ENCODE measurements at places on chromosomes 6 and 20.

DNA sequence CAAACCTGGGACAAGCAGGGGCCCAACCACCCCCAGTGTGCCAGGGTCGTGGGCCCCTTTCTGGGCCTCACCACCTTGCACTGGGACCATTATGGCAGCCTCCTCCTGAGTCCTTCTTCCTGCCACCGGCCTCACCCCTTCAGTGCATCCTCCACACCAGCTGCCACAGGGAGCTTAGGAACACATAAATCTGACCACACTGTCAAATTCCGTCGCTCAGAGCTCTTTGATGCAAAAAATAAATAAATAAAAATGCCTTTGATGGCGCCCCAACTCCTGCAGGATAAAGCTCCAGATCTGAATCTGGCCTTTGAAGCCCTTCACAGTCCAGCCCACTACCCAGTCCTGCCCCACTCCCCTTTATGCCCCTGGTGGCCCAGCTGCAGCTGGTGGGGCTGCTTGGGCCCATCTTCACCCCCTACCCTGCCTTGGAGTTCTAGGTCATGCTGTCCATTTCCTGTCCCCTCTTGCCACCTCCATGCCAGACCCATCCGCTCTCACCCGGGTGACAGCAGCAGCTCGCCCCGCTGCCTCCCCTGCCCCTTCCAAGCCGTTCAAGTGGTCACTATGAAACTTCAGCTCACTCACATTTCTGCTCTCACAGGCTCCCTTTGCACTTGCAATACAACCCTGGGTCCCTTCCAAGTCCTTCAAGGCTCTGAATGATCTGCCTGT, 16.0 kb downstream of the MYH7B start:
- DNase-seq = no peak

- no peak for DNase-seq
Measured at GRCh38 chr6:149340200-149340599, 22.7 kb downstream of the TAB2 start.

DNA sequence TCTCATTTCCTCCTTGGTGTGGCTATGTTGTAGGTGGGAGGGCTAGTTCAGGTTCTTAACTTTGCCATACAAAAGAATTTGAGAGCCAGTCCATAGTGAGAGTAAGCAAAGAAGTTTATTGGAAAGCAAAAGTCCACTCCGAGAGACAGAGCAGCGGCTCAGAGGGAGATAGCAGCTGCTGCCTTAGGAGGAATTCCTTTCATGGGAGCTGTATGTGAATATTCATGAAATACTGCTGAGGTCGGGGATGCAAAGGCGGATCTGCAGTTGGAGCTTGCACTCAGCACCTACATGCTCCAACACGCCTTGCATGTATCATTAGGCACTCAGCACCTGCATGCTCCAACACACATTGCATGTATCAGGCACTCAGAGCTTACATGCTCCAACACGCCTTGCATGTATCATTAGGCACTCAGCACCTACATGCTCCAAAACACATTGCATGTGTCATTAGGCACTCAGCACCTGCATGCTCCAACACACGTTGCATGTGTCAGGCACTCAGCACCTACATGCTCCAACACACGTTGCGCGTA, 54.9 kb downstream of the CDH4 start:
- DNase-seq = no peak

DNA sequence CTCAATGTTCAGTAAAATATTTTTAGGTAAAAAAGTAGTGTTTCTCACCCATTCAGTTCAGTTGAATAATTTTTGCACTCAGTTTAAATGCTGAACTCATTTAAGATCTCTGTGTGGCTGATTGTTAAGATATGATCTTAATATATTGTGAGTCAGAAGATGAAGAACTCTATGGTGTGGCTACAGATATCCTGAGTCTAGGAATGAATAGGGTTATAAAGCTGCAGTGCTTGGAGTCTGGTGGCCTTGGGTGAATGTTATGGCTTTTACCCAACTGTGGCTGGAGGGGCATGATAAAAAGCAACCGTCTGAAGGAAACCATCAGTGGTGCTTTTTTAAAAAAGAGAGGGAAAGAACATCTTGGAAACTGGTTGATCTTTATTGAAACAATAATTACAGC, 65.9 kb downstream of the CCN2 start:
- no peak for DNase-seq

DNA sequence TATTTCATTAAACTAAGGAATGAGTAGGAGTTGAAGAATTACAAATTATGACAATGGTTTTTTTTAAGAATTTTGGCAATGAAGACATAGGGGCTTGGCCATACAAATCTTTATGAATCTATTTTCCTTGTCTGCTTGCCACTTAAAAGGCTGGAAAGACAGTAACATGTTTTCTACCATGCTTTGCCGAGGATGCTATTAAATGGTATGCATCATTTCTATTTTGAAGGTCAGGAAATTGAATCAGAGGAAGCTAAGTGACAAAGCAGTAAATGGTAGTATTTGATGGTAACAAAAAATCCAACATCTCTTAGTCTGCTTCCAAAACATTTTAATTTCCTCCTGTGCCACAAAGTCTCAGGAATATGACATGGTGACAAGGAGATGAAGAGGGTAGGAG, 287.2 kb downstream of the RFPL4B start:
- no peak for DNase-seq

GRCh38 chr20:63246490-63247288, 7.6 kb downstream of the NKAIN4 start:
- no peak for DNase-seq

GRCh38 chr20:32507998-32508774, 76.9 kb downstream of the NOL4L start:
- no peak for DNase-seq

DNA sequence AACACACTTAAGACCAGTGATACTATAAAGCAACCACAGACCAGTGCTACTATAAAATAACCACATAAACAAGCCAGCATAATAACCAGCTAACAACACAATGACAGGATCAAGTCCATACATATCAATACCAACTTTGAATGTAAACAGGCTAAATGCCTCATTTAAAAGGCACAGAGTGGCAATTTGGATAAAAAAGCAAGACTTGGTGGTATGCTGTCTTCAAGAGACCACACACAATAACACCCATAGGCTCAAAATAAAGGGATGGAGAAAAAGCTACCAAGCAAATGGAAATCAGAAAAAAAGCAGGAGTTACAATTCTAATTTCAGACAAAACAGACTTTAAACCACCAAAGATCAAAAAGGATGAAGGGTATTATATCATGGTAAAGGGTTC, 19.8 kb upstream of the ELOVL4 start:
- DNase-seq = no peak

- no peak for DNase-seq
Measured at GRCh38 chr20:61583356-61583755, 331.3 kb downstream of the CDH4 start.

GRCh38 chr6:3727036-3727435, 24.5 kb downstream of the PXDC1 start:
- no peak for DNase-seq

DNA sequence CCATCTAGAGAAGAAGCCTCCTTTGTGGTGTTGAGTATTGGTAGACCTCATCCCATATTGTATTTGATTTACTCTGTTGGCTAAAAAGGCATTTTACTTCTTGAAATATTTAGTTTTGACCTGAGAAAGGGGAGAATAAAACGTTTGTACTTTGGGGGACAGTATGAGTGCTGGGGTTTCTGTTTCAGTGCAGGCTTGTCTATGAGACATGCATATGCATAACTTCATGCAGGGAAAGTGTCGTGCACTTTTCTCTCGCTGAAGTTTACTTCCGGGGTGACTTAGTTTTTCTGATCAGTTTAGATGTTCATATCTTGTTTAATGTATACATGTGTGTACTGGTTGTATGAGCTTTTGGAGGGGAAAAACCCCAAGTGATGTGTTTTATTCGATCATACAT, 59.5 kb downstream of the UTRN start:
- peak; percentile 24 for DNase-seq

GRCh38 chr6:166446567-166447065, 63.9 kb upstream of the MPC1 start:
- DNase-seq = no peak

DNA sequence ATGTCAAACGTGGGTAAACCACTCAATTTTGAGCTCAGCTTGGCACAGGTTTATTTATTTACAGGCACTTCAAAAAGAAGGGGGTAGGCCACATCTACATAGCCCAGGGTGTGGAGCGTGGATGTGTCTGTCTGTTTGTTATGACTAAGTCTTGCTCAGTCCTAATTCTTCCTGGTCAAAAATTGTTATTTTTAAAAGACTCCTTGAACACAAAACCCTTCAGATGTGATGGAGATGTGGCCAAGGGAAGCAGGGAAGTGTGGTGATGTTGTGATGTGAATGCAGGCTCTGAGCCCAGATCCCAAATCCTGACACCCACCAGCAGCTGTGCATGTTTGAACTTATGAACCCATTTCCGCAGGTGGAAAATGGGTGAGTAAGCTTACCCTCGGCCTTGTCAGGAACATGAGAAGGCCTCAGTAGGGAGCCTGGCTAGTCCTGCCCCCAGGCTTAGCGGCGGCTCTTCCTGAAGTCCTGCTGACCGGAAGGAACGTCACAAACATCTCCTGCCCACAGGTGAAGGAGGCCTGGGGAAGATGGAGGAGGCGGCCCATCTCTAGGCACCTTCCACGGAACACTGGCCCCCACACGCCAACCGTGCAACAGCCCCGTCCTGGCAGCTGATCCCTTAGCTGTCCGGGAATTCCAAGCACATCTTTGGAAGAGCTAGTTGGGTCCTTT, 119.7 kb downstream of the MYLK4 start:
- no peak for DNase-seq

- DNase-seq = no peak
Measured at GRCh38 chr20:18904624-18905023, 91.0 kb downstream of the SCP2D1 start.

GRCh38 chr20:39879296-39879695, 809.7 kb downstream of the MAFB start:
- DNase-seq = no peak

- DNase-seq = no peak
Measured at GRCh38 chr6:81789291-81789690, 36.8 kb upstream of the TENT5A start.

- DNase-seq = no peak
Measured at GRCh38 chr6:74689601-74690000, 516.3 kb downstream of the COL12A1 start.

DNA sequence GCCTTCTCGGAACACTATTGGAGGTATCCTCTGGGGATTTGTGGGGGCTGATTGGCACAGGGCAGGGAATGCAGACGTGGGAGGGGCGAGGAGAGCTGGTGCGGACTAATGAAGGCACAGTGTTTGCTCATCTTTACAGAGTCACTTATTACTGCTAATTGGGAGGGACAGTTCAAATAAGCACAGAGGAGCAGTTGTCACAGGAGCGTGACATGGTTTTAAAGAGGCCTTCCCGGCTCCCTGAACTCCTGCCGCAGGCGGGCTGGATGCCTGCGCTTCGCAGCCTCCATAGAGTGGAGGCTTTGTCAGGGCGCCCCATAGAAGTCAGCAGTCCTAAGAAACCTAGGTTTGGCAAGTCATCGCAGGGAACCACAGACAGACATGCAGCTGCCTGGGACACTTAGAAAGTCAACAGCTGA, 149.6 kb downstream of the LINC00237 start:
- no peak for DNase-seq

GRCh38 chr6:47242483-47243386, 67.0 kb downstream of the TNFRSF21 start:
- peak; percentile 9 for DNase-seq

GRCh38 chr6:167855825-167856425, 29.2 kb downstream of the AFDN start:
- no peak for DNase-seq

GRCh38 chr6:15490242-15491100, 172.4 kb downstream of the DTNBP1 start:
- DNase-seq = no peak

DNA sequence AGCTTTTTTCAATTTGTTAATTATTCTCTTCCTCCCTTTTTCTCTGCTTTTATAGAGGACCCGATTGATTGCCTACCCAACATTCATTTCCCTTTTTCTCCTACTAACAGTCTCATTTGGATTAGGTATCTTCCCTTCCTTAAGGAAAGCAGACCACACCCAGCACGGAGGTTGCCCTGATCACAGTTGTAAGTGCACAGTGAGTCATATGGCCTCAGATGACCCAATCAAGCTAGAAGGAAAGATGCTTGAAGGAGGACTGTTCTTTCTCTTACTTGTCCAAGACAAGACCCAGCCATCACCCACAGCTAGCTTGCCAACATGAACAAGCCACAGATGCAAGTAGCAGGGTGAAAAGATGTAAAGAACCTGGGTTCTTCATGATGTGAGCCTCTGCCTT, 518.6 kb downstream of the PKHD1 start:
- DNase-seq = no peak

GRCh38 chr20:23166563-23166962, 80.4 kb upstream of the CD93 start:
- no peak for DNase-seq

DNA sequence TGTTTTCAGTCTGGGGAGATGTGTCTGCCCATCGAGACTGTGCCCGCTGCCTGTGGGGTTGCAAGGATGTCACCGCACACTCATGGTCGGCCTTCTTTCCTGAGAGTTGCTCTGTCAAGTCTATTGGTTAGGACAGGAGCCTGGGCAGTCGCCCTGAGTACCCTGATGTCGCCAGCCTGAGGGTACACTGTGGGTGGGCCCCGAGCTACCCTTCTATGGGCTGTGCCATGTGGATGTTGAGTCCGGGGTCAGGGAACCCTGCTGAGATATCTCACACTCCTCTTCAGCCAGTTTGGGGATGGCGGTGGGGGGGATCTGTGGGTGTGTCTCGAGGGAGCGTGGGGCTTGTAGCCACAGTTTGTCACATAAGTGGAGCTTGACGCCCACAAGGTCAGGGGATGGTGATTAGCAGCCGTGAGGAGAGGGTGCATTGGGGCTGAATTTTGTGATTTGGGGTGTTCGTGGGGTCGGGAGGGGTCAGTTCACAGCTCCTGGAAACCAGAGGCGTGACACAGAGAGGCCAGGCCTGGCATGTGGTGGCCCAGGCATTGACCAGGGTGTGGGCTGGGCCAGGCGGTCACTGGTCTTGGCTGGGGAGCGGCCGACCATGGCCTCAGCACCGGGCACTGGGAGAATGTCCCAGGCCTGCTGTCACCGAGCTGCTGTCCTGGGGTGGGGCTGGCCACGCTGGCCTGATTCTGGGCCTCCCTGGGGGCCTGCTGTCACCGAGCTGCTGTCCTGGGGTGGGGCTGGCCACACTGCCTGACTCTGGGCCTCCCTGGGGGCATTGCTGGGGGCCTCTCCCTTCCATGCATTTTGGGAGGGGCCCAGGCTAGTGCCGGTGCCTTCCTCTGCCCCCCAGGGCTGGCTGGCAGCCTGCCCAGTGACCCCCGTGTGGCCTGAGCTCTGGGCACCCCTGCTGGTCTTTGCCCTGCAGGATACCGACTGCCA, 1.6 kb upstream of the NPBWR2 start:
- DNase-seq = no peak

Data from stimulated activated CD4-positive, alpha-beta T cell treated with anti-CD3 and anti-CD28 coated beads, Interleukin-15, amount 100 ng/mL, for 48 hours (primary cell).